LHCN-M2 (cell line): ENCODE measurements at places on chromosomes 6 and 20. TPM values are rescaled to one million over a fixed set of nuclear protein-coding genes. Genes with fewer than 3 reads are reported as not detected.

Gene TLDC2
- total RNA-seq: not detected in 2 replicates

Gene CDK5RAP1
- 23.5 and 29.0 TPM in 2 replicates for total RNA-seq

Gene CAPN11
- total RNA-seq: 0.06 TPM in 1 of 2 replicates, not detected in the other

Gene ZKSCAN3
- 4.1 and 4.9 TPM in 2 replicates for total RNA-seq

DNA sequence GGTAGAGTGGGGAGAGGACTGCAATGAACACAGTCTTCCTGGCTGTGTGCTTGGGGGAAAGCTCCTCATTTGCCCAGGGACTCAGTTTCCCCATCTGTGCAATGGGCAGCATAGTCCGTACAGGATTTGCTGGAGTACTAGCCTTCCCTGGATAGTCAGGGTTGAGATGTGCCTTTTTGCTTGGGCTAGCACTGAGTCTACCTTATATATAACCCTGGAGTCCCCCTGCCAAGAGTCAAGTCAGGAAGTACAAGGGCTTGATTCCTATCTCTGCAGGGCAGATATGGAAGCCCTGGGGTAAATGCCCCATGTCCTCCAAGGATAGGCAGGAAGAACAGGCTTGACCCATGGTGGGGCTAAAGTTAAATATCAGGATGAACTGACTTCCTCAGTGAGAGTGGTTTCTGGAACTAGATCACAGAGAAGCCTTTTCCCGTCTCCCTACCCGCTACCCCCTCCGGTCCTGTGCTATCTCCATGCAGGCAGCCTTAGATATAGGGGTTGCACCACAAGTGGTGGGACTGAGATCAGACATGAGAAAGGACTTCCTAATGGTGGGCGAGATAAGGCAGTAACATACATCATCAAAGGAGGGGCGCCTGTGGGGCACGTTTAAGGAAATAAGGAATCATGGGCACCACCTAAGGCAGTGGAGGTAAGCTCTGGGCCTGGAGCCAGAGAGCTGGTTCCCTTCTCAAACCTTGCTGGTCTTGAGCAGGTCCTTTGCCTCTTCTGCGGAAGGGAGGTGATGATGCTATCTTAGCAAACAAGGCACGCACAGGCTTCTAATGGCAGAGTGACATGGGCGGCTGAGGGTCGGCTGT, 157.9 kb downstream of the MRPL14 start:
- no peak for DNase-seq

DNA sequence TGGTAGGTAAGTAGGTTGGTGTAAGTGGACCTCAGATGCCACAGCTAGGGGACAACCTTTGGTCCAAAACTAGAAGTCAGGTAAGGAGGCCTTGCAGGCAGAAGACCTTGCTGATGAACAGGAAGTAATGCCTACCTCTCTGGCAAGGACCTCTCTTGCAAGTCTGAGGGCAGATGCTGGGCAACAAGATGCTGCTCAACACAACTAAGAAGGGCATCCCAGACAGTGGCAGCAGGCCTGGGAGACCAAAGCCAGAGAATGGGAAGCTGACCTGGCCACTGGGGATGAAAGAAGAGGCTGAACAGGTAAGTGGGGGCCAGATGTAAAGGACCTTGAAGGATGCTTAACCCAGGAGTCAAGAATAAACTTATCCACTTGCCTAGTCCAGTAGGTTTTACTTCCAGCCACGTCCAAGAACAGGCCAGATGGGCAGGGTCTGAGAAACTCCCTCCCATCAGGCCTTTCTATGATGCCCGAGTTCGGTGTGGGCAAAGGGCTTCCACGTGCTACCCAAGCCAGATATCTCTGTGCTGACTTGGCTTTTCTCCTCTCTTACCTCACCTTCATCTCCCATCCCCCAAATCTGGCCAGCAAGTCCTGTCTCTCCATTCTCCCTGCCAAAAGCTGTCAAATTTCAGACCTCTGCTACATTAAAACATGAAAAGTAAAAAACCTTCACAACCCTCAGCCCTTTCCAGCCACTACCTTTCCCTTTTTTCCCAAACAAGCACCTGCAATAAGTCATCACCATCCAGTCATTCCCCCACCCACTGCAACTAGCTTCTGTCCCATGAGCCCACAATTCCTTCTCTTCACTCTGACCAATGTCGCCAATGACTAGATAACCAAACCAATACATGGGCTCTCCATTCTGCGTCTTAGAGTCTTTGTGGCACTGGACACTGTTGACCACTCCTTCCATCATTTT, 11.5 kb upstream of the PLCG1 start:
- no peak for DNase-seq

- DNase-seq: no peak
Measured at GRCh38 chr20:53896647-53897046, 173.7 kb downstream of the BCAS1 start.

DNA sequence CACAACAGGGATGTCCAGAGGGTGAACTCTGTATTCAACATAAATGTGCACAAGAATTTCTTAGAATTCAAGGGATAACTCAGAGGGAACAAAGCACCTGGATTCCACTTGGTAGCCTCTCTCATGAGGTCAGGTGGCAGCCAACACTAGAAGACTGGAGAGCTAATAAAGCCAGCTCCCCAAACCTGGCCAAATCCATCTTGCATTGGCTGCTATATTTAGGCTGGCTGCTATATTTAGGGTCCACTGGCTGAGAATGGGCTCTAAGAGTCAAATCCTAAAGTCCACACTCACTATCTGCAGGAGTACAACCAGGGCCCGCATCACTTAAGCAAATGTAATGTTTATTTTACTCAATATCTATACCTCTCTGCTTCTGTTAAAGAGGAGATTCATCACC, 20.0 kb downstream of the TBC1D7 start:
- no peak for DNase-seq

- DNase-seq: no peak
Measured at GRCh38 chr6:43547222-43547621, 28.6 kb downstream of the XPO5 start.
